K562 (cell line): ENCODE measurements at places on chromosomes 7 and 10.

DNA sequence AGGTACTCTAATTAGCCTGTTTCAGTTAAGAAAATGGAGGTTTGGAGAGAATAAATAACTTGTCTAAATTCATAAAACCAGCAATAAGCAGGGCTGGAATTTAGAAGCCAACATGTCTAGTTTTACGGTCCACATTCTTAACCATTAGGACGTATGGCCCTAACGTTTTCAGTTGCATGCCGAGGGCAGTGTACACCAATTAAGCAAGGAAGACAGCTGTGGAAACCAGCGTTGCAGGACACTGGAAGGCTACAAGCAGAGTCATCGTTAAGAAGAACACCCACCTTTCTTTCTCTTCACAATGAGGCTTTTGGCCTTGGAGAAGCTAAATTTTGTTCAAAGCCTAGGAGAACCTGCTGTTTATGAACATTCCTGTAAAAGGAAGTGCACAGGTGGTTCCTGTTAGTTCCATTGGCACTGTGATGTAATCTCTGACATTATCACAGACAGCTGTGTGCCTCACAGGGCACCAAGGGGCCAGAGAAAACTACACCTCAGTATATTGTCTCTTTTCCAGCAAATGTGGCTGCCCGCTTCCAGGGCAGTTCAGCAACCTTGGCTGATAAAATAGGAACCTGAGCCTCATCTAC lies 21.0 kb downstream of the MPP7 start:
- no peak overlapping the region for H3K4me3 ChIP-seq
- H3K4me1 ChIP-seq, result no peaks in the 10 kb centered on the region
- no peaks in the 10 kb centered on the region for H3K36me3 ChIP-seq

- H3K36me3 ChIP-seq, result no peaks in the 10 kb centered on the region
- no peaks in the 10 kb centered on the region for H3K4me1 ChIP-seq
- DNase-seq, result no peak
- no peak overlapping the region for H3K27ac ChIP-seq
- H3K27me3 ChIP-seq, result peaks cover 34% of the 10 kb centered on the region
- no peak overlapping the region for H3K4me3 ChIP-seq
These were observed 546.3 kb downstream of the SDK1 start for GRCh38 chr7:3847336-3847735.

DNA sequence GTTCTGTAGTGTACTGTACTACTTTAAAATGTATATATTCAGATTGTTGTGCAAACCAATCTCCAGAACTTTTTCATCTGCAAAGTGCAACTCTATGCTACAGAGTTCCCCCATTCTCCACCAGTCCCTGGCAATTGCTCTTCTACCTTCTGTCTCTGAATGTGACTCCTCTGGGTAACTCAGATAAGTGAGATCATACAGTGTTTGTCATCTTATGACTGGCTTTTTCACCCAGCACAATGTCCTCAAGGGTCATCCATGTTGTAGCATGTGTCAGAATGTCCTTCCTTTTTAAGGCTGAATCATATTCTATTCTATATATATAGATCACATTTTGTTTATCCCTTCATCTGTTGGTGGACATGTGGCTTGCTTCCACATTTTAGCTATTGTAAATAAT lies 10.8 kb downstream of the SLIT1 start:
- H3K36me3 ChIP-seq, result no peaks in the 10 kb centered on the region
- DNase-seq, result no peak
- no peak overlapping the region for H3K4me3 ChIP-seq

GRCh38 chr7:37107047-37107750 lies 341.5 kb downstream of the ELMO1 start:
- no peaks in the 10 kb centered on the region for H3K36me3 ChIP-seq
- DNase-seq, result no peak
- H3K4me1 ChIP-seq, result no peaks in the 10 kb centered on the region
- H3K27ac ChIP-seq, result no peak overlapping the region
- no peaks in the 10 kb centered on the region for H3K27me3 ChIP-seq

GRCh38 chr10:95352684-95353083 lies 61.9 kb upstream of the PDLIM1 start:
- H3K4me3 ChIP-seq, result no peak overlapping the region
- no peaks in the 10 kb centered on the region for H3K36me3 ChIP-seq
- H3K4me1 ChIP-seq, result no peaks in the 10 kb centered on the region
- DNase-seq, result no peak

DNA sequence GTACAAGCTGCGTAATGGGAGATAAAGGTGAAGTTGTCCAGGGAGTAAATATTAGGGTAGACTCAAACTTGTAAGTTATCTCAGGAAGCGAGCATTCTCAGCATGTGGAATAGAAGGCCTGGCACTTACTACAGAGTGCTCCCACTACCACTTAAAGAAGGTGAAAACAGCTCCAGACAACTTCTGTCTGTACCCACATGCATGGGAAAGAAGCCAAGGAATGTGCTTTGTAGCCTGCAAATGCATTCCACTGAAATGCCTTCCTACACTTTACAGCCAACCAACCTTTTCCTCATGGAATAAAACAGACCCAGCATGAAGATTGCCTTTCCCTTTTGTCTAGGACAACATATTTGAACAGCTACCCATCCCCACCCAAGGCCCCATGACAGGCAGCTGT lies 45.4 kb upstream of the NPSR1 start:
- no peaks in the 10 kb centered on the region for H3K36me3 ChIP-seq
- H3K27ac ChIP-seq, result no peak overlapping the region
- H3K27me3 ChIP-seq, result no peaks in the 10 kb centered on the region
- no peak overlapping the region for H3K4me3 ChIP-seq
- DNase-seq, result no peak
- no peaks in the 10 kb centered on the region for H3K4me1 ChIP-seq

- DNase-seq, result no peak
- H3K27me3 ChIP-seq, result no peaks in the 10 kb centered on the region
- H3K4me3 ChIP-seq, result no peak overlapping the region
These were observed 45.0 kb downstream of the ALOX5 start for GRCh38 chr10:45418849-45419675.

GRCh38 chr10:77263700-77264099 lies 373.9 kb downstream of the KCNMA1 start:
- no peaks in the 10 kb centered on the region for H3K27me3 ChIP-seq
- no peak overlapping the region for H3K27ac ChIP-seq
- DNase-seq, result no peak
- H3K36me3 ChIP-seq, result no peaks in the 10 kb centered on the region

- DNase-seq, result no peak
- peaks cover 7% of the 10 kb centered on the region; the same call in 2 of the 3 replicates for H3K27me3 ChIP-seq
- no peaks in the 10 kb centered on the region for H3K36me3 ChIP-seq
These were observed 124.0 kb downstream of the HERPUD2 start for GRCh38 chr7:35570937-35571336.

GRCh38 chr10:7667262-7668141 lies 736 bp upstream of the ITIH5 start:
- peaks cover 25% of the 10 kb centered on the region for H3K27me3 ChIP-seq
- peaks cover 7% of the 10 kb centered on the region for H3K4me1 ChIP-seq
